Omental fat pad (tissue), 4 donors: ENCODE measurements at places on chromosomes 1 and 21.

DNA sequence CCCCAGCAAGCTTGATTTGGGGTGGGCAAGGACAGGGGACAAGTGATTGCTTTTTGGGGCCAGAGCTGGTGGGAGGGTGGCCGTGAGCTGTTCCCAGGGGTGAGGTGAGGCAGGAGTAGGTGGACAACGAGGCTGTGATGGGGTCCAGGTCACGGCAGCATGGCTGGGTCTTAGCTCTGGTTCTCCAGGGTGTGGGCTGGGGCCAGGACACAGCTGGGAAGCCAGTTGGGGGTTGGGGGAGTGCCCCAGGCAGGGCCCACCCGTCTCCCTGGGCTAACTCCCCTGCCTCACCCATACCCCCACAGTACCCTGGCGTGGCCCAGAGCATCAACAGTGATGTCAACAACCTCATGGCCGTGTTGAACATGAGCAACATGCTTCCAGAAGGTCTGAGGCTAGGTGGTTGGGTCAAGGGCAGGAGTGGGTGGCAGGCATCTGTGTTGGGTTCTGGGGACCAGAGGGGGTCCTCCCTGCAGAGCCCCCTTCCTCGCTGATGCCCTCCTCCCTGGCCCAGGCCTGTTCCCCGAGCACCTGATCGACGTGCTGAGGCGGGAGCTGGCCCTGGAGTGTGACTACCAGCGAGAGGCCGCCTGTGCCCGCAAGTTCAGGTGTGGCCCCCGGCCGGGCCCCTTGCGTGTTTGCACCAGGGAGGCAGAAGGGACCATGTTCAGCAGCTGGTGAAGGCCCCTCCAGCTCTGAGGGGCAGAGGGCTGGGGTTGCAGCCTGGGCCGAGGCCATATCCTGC is 43.3 kb downstream of the COQ8A start:
- no peak for DNase-seq

GRCh38 chr21:34671891-34672290 is 3.1 kb downstream of the CLIC6 start:
- DNase-seq = no peak

- DNase-seq = no peak
Measured at GRCh38 chr1:74502432-74502831, 10.0 kb downstream of the LRRC53 start.

- DNase-seq = no peak
Measured at GRCh38 chr1:164310166-164310565, 248.8 kb upstream of the PBX1 start.

- no peak for DNase-seq
Measured at GRCh38 chr1:116165572-116165971, 54.4 kb downstream of the MAB21L3 start.

DNA sequence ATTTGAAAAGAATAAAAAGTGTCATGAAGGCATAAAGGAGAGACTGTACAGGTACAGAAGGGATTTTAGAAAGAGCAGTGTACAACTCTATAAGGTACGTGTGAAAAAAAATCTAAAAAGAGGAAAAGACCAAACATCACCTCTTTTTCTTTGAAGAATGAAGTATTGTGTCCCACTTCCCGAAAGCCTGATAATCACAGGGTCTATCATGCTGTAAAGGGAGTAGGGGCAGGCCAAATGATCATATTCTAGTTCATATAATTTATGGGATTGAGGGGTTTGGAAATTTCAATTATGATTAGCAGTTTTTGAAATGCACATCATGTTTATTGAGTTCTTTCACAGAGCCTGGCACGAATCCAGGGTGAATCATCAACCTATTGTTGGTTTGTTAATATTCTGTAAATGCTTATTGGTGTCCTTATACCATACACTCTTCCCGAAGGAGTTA is 910 bp upstream of the RERE start:
- peak; percentile 73 for DNase-seq

DNA sequence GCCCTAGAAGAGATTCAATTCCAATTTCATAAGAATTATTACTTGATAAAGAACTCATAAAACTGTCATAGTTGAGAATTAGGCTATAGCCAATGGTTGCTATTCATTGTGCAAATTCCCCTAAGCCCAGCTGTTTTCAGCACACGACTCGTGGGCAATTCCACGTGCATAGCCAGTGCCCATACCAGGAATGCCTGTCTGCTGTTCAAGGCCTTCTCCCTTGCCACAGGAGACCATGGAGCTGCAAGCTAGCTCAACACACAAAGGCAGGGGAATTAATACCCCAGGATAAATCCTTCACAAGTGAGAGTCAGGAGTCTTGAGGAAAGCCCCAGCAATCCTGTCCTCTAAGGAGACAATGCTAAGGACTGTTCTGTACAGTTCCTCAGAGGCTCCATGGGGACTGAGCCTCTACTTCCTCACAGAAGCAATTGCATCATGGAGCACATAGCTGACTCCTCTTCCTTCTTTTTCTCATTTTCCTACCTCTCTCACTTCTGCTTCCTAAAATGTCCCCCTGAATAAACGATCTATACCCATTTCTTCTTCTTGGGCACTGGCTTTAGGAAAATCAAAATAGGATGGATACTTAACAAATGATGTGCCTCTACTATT is 19.1 kb upstream of the CHRM3 start:
- no peak for DNase-seq

DNA sequence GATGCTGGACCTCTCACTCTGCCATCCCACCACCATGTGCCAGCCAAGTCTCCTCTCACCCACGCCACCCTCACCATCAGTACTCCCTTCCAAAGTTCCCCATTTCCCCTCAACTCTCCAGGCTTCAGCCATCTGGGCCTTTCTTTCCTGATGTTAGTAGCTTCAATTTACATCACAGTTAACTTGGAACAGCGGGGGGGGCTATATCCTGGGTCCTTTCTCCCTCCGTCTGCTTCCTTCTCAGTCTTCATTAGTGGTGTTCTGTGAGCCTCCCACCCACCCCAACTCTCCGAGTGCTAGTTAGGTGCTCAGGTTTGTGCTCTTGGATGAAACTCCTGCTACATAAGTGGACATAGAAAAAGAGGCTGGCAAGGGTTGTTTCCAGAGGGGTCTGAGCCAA is 31.9 kb downstream of the KCNC4 start:
- DNase-seq = no peak

GRCh38 chr1:1979482-1980165 is 24.0 kb downstream of the CFAP74 start:
- no peak for DNase-seq

DNA sequence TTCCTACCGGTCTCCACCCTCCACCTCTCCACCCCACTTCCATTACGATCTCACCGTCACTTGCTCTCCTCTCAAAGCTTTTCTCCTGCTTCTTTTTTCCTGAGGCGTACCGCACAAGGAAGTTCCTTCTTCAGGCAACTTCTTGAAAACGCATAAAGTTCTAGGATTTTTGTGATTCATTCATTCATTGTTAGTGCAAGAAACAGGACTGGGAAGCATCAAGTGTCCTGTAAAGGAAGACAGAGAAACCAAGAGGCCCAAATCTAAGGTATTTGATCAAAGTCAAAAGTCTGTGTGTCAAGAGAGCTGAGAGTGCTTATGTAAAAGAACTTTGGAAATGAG is 1.3 kb upstream of the RCC2 start:
- no peak for DNase-seq

GRCh38 chr1:34786521-34787325 is 5.7 kb downstream of the GJB3 start:
- DNase-seq = no peak

DNA sequence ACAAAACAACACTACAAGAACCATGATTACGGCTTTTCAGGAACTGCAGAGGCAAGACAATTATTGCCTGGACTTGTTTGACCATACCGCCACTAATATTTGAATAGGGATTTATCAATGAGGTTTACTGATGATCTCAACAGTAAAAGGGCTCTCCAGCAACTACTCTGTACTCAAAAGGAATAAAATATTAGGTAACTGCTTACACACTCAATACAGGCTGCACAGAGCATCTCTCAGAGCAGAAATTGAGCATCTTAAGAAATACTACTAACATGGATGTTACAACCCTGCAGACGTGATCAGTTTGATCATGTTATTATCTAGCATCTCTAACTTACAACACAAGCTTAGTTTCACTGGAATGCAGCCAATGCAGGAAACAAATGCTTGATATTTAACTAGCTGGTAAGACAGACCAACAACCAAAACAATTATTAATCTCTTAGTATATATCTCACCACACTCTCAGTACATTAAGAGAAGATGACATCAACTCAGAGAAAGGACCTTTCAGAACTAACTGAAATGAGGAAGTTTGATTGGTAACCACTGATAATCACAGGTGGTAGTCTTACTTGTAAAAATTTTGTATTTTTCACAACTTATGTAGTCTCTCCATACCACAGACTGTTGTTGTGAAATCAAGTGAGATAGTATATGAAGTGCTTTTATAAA is 52.2 kb downstream of the PUM1 start:
- no peak for DNase-seq

- no peak for DNase-seq
Measured at GRCh38 chr1:22830041-22830566, 119.5 kb downstream of the EPHB2 start.

GRCh38 chr1:78029793-78030192 is 16.0 kb upstream of the GIPC2 start:
- DNase-seq = no peak

GRCh38 chr1:179770887-179771502 is 27.9 kb downstream of the FAM163A start:
- DNase-seq = no peak

- no peak for DNase-seq
Measured at GRCh38 chr1:220007438-220007837, 38.9 kb downstream of the EPRS1 start.

DNA sequence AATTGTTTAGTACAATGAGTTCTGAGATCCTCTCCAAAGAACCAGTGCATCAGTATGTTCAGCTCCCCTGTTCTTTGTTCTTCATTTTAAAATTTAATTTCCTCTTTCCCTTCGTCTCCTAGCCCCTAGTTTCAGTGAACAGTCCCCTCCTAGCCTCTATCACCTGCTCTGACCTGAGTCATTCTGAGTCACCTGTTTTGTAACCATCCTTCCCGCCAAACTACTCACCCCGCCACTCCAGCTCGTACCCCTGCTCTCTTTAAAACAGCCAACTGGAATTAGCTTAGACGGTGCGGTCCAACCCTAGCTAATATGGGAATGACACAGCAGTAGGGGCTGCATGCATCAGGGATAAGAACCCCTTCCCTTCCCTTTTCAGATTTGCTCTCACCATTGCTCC is 16.8 kb upstream of the ERVH48-1 start:
- no peak for DNase-seq

GRCh38 chr1:230140221-230141020 is 73.4 kb downstream of the GALNT2 start:
- DNase-seq = no peak

DNA sequence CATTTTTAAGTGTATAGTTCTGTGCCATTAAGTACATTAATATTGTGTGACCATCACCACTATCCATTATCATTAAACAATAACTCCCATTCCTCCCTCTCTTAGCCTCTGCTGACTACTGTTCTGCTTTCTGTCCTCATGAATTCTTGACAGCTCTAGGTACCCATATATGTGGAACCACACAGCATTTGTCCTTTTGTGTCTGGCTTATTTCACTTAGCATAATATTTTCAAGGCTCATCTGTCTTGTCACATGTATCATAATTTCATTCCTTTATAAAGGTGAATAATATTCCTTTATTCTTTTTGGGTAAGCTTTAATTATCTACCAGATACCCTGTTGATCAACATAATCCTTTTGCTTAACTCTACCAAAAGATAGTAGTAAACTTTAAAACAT is 47.7 kb downstream of the SPEN start:
- no peak for DNase-seq

DNA sequence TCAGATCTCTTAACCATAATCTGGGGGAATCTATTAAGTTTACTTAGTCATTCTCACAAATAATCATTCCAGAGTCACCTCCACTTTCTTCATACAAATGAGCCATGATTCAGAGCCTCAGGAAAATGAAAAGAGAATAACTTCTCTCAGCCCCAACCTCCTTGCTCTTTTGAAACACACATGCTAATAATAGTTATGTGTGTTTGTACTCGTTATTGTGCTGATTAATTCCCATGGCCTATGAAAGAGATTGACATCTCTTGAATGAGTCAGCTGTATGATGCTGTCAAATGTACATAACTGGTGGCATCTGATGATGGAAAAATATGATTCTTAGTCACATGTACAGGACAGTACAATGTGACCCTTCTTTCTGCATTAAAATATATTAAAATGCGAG is 41.5 kb downstream of the DTL start:
- no peak for DNase-seq

- peak; percentile 73 for DNase-seq
Measured at GRCh38 chr1:209576392-209577197, 6.9 kb upstream of the CAMK1G start.

DNA sequence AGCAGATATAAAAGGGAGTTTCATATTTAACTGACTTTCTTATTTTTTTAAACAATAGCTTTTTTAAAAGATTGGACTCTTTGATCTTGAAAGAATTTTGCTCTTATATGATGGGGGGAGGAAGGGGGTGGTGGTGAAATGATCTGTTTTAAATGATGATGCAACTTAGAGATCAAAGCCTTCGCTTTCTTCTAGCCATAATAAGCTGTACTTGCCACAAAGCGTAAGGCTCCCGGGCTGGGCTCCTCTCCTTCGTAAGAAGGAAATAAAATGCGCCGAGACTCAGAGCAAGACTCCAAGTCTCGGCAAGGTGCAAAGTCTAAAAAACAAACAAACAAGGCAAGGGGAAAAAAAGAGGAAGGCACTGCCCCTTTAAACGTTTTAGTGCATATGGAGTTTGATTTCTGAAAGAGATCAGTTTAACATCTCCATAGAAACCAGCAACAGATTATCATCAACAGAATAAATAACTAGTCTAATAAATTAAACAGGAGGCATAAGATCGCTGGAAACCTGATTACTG is 3.3 kb downstream of the CASZ1 start:
- no peak for DNase-seq

GRCh38 chr1:167705250-167705649 is 16.5 kb upstream of the MPZL1 start:
- DNase-seq = no peak

DNA sequence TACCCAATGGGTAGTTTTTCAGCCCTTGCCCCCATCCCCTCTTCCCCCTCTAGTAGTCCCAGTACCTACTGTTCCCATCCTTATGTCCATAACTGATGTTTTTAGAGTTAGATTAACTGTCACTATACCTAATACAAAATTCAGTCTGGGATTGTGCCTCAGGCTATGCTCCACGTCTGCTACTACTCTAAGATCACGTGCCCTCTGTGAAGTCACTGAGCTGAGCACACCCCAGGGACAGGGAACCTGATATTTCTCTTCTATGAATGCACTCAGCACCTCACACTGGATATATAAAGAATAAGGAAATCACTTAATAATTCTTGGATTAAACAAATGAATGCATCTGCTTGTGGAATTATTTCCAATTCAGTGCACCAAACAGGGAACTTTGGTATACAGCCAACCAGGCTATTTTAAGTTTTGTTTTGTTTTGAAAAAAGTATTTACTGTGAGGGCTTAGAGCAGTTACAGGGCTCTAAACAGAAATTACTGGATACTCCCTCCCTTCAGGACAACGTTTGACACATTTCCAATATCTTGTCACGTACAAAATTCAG is 307.9 kb downstream of the SMYD3 start:
- DNase-seq = no peak

DNA sequence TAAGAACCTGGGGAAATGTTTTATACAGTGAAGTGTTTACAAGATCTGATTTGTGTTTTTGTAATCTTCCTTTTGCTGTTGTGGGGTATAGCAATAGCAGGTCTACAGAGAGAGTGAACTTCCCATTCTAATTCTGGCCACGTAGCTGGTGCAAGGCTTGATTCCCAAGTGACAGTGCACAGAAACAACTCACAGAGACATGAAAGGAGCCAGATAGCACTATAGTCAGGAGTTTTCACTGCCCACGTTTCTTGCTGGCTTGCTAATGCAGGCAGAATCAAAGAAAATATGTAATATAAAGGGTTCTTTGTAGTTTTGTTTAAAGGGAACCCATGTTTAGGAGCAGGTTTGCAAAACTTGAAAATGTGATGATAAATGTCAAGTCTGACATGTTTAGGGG is 170.9 kb upstream of the IVNS1ABP start:
- no peak for DNase-seq
